ENCODE measurements at places on chromosomes 4 and X.

DNA sequence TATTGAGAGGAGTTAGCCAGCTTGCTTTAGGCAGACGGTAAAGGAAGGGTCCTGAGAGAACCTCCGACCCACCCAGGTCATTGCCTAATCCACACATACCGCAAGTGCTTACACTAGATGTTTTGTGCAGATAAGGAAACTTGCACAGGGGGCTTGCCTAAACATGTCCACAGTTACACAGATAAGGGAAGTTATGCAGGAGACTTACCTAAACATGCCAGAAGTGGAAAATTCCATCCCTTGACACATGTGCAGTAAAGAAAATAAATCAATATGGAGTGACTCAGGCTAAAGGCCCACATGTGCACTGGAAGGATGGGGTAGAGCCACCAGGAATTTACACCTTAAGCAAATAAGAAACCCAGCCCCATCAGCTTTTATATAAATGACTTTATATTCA is 232.8 kb upstream of the HDX start:
- no peak for DNase-seq

GRCh38 chr4:176540814-176541213 is 221.0 kb downstream of the SPCS3 start:
- no peak for DNase-seq

- DNase-seq, result no peak
Measured at GRCh38 chr4:38323141-38323641, 340.8 kb upstream of the KLF3 start.

GRCh38 chrX:43899878-43900815 is 17.9 kb upstream of the MAOB start:
- no peak for DNase-seq

DNA sequence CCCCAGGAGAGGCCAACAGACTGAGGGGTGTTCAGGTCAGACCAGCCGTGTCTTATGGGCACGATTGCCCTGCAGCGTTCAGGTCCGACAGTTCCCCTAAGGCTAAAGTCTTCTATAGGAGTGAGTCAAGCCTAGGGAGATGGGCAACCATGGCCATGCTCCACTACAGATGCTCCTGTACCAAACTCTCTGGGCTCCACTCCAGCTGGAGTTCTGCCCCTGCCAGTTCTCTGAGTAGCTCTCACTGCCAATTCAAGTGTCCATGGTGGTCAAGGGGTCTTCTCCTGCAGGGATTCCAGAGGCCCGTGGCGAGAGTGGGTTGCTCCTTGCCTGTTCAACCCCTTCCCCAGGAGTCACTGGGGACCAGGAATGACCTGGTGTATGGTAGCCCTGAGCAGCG is 38.2 kb downstream of the BEX3 start:
- DNase-seq, result no peak

DNA sequence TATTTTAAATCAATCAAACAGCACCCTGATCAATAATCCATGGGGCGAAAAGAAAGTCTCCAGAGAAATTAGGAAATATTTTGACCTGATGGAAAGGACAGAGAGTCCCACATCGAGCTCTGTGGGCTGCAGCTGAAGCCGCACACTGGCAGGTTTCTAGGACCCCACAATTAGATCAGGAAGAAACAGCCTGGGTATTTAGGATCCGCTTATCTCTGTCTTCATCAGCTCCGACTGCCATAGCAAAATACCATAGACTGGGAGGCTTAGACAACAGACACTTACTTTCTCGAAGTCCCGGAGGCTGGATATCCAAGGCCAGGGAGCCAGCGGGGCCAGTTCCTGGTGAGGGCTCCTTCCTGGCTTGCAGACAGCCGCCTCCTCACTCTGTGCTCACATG is 36.4 kb downstream of the CCNQ start:
- no peak for DNase-seq

DNA sequence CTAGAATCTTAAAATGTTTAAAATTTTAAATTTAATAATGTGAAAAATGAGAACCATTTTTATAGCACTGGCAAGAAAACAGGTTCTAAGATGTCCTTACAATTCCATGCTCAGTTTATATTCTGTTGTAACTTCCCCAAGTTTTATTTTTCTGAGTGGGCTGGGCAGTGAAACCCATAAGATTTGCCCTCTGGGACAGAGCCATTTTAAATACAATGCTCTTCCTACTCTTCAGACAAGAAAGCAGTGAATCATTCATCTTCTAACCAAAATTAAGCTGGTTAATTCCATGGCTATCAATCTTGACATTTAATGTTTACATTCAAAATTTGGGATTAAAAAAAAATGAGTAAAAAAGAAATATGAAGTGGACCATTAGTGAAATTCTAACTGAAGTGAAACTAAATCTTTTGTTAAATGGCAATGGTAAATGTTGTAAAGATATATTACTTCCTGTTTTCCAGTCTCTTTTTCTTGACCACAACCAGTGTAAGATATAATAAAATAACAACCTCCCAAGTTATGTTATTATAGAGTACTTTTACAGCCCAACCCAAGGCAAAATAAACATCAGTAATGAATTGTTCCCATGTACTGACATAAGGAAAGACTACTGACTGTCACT is 37.2 kb upstream of the PTPN13 start:
- peak; percentile 3 for DNase-seq

GRCh38 chr4:180788729-180789128 is 1454.5 kb upstream of the TENM3 start:
- no peak for DNase-seq

DNA sequence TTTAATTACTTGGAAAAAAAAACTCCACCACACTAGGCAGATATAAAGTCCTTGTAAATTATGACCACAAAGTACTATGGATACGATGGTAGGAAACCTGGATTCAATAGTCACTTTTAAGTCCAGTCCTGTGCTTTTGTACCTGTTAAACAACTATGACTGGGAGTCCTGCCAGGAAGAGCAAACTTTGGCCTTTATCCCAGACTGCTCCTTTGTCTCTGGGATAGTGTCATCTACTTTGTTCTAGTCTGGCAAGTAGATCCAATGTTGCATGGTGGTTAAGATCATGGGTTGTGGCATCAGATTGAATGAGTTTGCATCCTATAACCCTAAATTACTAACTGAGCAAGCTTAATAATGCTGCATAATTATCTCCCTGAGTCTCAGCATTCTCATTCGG is 175.3 kb upstream of the FGF13 start:
- peak; percentile 49 for DNase-seq

DNA sequence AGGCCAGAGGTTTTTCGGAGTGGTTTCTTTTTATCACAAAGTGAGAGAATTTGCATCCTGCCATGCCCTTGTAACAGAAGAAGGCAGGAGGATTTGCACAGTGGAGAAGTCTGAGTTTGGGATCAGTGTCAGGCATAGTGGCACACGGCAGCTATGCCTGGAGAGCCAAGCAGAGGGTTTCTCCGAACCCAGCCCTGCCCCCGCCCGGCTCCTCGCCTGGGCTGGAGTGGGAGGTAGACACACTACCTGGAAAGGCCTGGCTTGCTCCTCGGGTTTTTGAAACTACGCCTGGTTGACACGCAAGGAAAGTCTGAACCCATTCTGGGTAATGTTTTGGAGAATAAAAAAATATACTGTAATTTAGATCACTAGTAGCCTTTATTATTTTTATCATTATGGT is 1653.6 kb upstream of the TENM3 start:
- DNase-seq, result no peak

- no peak for DNase-seq
Measured at GRCh38 chr4:143701365-143701764, 890 bp upstream of the FREM3 start.

DNA sequence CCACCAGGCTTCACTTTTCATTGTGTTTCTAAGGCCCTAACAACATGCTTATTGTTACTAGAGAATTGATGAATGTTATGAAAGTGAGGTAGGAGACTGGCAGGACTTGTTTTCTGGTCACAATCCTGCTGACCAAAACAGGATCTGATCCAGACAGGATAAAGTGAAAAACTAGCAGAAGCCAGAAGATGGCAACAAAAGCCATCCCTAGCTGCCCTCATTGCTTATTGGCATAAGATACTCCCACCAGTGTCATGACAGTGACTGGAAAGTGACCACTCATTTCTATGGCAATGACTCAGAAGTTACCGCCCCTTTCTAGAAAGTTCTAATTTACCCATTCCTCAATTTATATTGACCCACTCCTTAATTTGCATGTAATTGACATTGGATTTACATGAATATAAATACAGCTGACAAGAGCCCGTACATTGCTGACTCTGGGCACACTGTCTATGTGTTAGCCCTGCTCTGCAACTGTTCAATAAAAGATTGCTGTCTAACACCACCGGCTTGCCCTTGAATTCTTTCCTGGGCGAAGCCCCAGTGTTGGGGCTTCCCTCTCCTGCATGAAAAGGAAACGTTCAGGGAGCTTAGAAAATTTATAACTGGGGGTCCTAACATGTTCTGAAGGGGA is 30.0 kb upstream of the FGG start:
- no peak for DNase-seq

GRCh38 chrX:107708762-107709161 is 66.8 kb downstream of the TSC22D3 start:
- DNase-seq, result no peak

GRCh38 chrX:25296850-25297249 is 281.1 kb upstream of the ARX start:
- no peak for DNase-seq

- no peak for DNase-seq
Measured at GRCh38 chr4:141339966-141340365, 119.3 kb downstream of the ZNF330 start.

GRCh38 chr4:181085557-181085956 is 1157.6 kb upstream of the TENM3 start:
- DNase-seq, result no peak

Measured in NCI-H1105 treated with DMSO at 0.1 percent for 48 hours (cell line).